ENCODE measurements at places on chromosomes 13 and 19. TPM values are rescaled to one million over a fixed set of nuclear protein-coding genes. Genes with fewer than 3 reads are reported as not detected.

Gene DMKN
- total RNA-seq, result 161 TPM

Gene KLK4
- not detected for total RNA-seq

Gene GNA15
- 0.13 TPM for total RNA-seq

Gene FOSB
- 287 TPM for total RNA-seq

GRCh38 chr19:41919948-41920712 is 8.1 kb downstream of the ERFL start:
- DNase-seq, result no peak

GRCh38 chr13:20461860-20462532 is 63.7 kb downstream of the CRYL1 start:
- DNase-seq, result no peak

GRCh38 chr19:45245826-45246225 is 619 bp upstream of the EXOC3L2 start:
- no peak for DNase-seq

DNA sequence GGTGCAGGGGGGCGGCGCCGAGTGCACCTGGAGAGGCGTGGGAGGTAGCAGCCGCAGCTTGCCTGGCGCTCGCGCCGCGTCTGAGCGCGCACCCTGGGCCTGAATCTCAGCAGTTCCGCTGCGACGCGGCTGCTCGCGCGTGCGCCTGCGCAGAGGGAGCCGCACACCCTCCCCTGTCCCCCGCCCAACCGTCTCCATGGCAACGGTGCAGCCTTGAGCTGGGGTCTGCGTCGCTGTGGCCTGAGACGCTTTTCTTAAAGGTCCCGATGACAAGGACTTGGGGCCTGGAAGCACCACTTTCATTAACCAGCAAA is at the start of gene PNMA8B:
TSS of gene PNMA8B (minus strand) at position 82 of the 314 bp plus-strand sequence. CDS start 402 bp downstream, outside the sequence.
- DNase-seq, result peak; percentile 90

Data from mesothelial cell of epicardium (in vitro differentiated cells).